WTC11 (cell line): ENCODE measurements at places on chromosomes 5 and 9. TPM values are rescaled to one million over a fixed set of nuclear protein-coding genes. Genes with fewer than 3 reads are reported as not detected.

Gene FCN2
- total RNA-seq: not detected in 3 replicates

Gene SLC35D2
- 14.6 to 18.2 TPM (median 17.3 TPM) in 3 replicates for total RNA-seq

Gene HEMGN
- 0.11 to 0.14 TPM (median 0.11 TPM) in 3 replicates for total RNA-seq

Gene FSTL4
- 5.0 to 6.6 TPM (median 6.1 TPM) in 3 replicates for total RNA-seq

DNA sequence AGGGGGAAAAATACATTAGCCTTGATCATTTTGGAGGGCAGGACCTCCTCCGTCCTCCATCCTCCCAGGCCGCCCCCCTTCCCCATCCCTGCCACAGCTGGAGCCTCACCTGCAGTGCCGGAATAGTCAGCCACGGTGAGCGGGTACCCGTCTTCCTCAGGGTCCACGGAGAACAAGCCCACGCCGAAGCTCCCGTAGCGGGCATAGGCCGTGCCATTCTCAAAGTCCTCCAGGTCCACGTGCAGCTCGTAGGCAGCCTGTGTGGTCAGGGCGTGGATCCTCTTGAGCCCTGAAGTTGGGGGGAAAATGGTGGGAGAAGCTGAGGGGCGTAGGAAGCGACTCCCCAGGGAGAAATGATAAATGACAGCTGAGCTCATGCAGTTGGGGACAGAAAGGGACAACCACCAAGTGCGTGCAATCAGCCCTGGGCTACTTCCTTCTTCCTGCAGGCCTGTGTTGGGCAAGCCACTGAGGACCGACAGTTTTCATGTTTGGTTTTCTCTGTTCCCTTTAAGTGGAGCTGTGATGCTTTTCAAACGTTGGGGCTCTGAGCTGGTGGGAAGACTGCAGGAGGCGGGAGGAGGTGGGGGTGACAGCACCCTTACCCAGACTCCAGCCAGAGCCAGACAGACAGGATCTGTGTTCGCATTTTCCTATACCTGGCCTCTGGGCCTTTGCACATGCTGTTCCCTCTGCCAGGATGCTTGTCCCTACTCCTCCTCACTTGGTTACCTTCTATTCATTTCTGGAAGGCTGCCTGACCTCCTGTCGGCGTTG lies 8.7 kb upstream of the QRFP start:
- DNase-seq: no peak
- H3K4me3 ChIP-seq: no peak overlapping the region

DNA sequence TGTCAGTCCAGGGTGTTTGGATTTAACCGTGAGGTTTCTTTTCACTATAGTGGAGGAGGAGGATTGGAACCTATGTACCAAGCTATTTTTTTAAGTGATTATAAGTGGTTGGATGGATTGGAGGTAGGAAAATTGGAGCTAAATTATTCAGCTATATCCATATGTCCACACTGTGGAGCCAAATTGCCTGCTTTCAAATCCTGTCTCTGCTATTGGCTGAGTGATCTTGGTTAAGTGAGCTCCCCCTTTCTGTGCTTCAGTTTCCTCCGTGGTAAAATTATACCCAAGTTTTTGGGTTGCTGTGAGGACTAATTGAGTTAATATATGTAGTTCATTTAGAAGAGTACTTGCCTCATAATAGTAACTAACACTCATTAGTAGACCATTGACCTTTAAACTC lies 2.5 kb downstream of the CENPP start:
- no peaks in the 10 kb centered on the region for H3K27me3 ChIP-seq
- peaks cover 27% of the 10 kb centered on the region for H3K4me1 ChIP-seq
- no peak overlapping the region for H3K27ac ChIP-seq
- no peak for DNase-seq
- H3K36me3 ChIP-seq: peaks cover 1% of the 10 kb centered on the region
- H3K4me3 ChIP-seq: no peak overlapping the region

DNA sequence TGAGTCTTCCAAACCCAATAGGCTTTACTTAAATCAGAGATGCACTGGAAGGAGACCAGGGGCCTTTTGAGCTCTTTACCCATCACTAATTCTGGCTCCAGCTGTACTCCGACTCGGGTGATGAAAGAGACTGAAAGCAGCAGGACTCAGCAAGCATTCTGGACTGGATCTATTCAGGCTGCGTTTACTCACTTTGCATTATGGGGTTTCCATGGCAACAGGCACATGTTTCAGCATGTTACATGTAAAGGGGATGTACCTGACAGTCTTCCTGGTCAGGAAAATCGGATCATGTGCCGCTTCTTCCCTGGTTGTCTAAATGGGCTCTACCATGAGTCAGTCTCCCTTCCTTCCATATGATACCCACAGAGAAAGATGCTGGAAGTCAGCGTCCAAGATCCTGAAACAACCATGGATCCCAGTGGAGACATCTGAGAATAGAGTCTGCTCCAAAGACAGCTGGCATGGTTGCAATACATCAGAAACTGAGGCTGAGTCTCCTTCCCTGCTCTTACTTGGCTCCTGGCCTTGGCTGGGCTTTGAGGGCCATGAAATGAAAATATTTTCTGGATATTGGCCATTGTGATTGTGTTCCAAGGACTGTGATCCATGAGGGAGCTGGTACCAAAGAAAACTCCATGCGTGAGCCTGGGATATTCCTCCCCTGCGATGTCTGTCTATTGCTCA lies 102.5 kb upstream of the TNC start:
- peaks cover 3% of the 10 kb centered on the region; the same call in 1 of the 2 replicates for H3K27me3 ChIP-seq
- no peak for DNase-seq
- H3K4me3 ChIP-seq: no peak overlapping the region
- H3K27ac ChIP-seq: no peak overlapping the region
- H3K36me3 ChIP-seq: no peaks in the 10 kb centered on the region

GRCh38 chr9:37293664-37294524 lies 128.6 kb upstream of the GRHPR start:
- peak overlapping the region; percentile 58; the same call in 1 of the 2 replicates for H3K27ac ChIP-seq
- no peaks in the 10 kb centered on the region for H3K36me3 ChIP-seq

DNA sequence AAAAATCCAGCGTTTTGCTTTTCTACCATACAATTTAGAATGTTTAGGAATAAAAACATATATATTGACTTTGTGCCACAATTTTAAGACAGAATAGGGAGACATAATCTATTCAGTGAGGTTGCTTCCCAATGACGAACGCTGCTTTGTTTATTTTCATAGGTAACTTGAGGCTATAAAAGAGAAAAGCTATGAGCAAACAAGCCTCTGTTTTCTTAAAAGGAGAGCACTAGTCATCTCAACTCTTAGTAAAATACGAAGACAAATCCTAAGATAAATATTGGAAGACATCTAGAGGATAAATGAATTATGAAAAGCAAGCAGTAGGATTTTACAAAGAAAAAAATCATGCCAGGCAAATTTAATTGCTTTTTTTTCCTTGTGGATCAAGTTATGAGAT lies 363.6 kb downstream of the ANXA1 start:
- no peak for DNase-seq
- H3K27ac ChIP-seq: no peak overlapping the region
- H3K27me3 ChIP-seq: no peaks in the 10 kb centered on the region
- H3K4me1 ChIP-seq: peaks cover 14% of the 10 kb centered on the region
- H3K4me3 ChIP-seq: no peak overlapping the region
- no peaks in the 10 kb centered on the region for H3K36me3 ChIP-seq

DNA sequence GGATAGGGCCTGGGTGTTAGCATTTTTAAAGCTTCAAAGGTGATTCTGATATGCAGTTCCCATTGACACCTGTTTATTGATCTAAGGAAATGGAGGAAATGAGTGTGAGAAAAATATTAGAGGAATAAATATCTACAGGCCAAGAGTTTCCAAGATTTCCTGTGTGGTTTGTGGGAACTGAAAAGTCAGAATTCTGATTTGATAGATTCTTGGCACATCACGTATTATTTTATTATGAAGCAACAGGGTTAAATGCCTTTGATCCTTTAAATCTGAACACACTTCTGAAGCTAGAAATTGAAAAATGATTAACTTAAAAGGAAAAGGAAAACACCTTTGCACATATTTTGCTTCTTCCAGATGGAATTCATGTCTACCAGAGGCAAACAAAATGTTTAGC lies 113.7 kb downstream of the CD180 start:
- H3K4me3 ChIP-seq: no peak overlapping the region
- no peaks in the 10 kb centered on the region for H3K4me1 ChIP-seq
- no peak for DNase-seq
- H3K27me3 ChIP-seq: no peaks in the 10 kb centered on the region
- no peak overlapping the region for H3K27ac ChIP-seq
